Gastroesophageal sphincter (tissue), 4 donors: ENCODE measurements at places on chromosomes 3 and 15. TPM values are rescaled to one million over a fixed set of nuclear protein-coding genes. Genes with fewer than 3 reads are reported as not detected.
A peak's percentile ranks its signal among the peaks of the same experiment; 100 is the strongest.

DNA sequence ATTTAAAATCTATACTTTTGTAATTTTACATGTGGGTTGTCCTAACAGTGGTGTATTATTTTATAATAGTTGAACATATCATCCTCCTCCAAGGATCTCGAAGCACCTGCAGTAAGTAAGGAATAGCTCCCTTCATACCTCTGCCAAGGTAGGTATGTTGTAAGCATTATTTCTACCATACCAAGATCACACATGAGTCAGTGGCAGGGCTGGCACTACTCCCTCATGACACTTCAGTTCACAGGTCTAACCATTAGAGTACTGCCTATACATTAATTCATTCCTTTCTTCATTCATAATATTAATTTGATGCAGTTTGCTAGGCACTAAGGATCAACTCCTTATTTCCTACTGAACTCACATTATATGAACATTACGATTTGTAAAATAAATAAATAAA is 11.9 kb upstream of the LEKR1 start:
- no peak for ATAC-seq

- no peak for ATAC-seq
Measured at GRCh38 chr15:39320355-39320754, 260.5 kb upstream of the THBS1 start.

- ATAC-seq, result no peak
Measured at GRCh38 chr3:169228522-169228921, 435.0 kb downstream of the MECOM start.

GRCh38 chr15:69679623-69680228 is 227.1 kb downstream of the RPLP1 start:
- no peak for ATAC-seq

DNA sequence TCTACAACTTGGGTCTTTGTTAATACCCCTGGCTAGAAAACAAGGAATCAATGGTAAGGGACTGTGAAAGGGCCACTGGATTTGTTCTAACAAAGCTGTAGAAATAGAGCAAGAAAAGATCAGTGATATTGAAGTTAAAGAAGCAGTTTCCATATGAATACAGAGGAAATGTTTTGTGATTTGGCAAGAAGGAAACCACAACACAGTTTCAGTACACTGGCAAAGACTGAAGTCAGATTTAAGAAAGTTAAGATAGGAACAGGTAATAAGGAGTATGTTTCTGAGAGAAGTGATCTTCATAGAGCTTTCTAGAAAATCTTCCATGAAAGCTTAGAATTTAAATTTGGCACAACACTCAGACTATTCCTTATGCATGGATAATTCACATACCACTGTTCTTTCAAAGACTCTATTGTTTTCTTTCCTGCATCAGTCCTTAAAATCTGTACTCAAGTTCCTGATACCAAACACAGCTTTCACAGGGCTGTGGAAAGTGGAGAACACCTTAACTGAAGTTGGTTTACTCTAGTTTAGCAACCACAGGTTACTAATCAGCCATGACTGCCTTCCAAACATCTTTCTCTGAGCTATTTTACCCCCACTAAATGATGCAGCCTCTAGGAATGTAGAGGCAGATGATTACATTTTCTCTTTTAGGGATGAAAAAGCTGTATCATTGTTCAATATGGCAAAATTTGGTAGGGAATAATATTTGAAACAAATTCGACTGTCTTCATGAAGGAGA is 32.4 kb upstream of the ALCAM start:
- ATAC-seq, result no peak

- ATAC-seq, result peak; percentile 85
Measured at GRCh38 chr15:48331796-48332641, 790 bp downstream of the DUT start.

DNA sequence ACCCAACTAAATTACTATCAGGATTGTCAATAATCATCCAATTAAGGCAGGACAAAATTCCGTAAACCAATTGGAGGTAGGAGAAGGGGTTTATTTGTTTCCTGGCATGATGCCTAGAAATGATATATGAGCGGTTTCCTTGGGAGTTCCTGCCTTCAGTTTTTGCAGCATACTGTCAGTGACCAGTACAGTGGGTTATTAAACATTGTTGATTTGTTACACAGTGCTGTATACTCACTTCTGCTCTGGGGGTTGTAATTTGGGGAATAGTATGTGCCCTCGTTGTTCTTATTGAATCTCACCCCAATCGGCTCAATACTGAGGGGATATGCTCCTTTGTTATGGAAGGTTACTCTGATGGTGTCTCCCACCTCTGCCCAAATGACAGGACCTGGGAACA is 22.2 kb downstream of the CP start:
- no peak for ATAC-seq

- ATAC-seq, result peak; percentile 30
Measured at GRCh38 chr3:122077293-122078234, 22.4 kb downstream of the CD86 start.

- no peak for ATAC-seq
Measured at GRCh38 chr15:84819291-84819768, 2.2 kb downstream of the ALPK3 start.

GRCh38 chr15:75230551-75231371 is 27.4 kb upstream of the GOLGA6C start:
- no peak for ATAC-seq

DNA sequence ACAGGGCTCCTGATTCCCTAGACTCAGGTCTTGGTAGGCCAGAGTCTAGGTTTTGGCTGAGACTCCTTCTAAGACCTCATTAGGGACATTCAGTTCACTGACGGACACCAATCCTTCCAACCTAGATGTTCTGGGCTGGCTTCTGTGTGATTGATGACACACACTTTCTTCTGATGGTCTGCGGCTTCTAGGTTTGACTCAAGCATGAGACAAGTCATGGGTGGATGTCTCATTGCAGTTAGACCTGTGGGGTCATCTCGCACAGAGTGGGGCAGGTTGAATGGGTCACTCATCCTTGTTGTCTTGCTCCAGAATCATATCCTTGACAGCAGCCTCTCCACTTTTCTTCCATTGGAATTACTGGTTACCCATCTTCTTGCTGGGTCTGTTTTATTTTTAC is 35.8 kb downstream of the ARNT2 start:
- ATAC-seq, result no peak

DNA sequence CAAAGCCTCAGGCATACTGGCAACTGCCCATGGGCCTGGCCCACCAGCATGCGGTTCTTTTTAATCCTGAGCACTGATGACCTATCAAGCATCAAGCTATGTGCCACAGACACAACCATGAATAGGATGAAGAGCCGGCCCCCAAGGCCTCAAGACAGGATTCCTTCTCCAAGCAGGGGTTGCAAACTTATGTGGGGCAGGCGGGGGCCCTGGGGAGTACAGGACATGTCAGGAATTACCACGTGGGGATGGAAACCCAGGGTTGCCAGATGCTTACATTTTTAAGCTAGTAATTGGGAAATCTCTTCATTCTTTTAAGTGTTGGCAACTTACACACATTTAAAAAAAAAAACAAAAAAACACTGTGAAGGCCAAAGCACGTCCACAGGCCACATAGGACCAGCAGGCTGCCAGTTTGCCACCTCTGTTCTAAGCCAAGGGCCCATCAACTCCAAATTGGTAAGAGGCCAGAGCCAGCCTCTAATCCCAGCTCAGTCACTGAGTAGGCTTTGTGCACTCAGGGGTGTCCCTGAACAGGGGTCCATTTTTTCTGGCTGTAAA is 32.8 kb downstream of the BDH1 start:
- no peak for ATAC-seq

- ATAC-seq, result no peak
Measured at GRCh38 chr15:20106026-20106425, 435.6 kb downstream of the GOLGA6L6 start.

DNA sequence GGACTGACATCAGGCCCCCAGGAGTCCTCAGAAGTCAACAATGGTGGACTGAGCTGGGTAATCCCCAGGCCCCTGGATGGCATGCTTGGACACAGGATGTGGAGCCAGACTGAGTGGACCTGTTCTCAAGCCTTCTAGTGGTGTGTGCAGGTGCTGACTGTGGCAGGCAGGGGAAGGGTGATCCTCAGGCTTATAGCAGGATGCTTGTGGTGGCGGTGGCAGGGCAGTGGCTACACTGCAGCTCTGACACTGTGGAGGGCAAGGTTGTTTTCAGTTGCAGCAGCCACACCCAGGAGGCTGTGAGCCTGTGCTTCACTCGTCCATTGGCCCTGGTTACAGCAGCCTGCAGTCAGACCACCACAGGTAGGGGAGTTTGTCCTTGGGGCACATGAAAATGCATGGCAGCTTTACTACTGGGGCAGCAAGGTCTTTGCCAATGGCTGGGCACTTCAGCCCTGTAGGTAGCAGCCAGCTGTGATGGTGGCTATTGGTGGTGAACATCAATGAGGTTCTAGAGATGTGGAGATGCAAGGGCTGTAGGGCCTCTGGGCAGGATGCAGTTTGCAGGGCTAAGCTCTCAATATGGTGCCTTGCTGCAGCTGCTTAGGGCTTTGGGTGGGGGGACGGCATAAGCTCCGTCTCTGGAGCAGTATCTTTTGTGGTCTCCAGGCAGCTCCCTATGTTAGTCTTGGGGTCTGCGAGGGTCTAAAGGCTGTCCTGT is 17.5 kb upstream of the MYO5A start:
- no peak for ATAC-seq

DNA sequence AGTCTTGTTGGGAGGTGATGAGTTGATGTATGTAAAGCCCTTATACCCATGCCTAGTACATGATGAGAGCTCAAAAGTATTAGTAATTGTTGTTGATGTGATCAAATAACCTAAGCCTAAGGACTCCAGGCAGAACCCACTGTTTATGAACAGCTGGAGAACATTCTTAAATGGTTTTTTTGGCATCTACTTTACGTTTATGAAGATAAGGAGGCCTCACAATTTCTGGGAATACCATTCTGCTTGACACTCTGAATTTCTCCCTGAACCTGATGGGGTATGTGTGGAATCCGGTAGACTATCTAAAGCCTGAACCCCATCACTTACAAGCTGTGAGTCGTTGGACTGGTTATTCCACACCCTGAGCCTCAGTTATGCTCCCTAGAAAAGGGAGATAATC is 244.6 kb upstream of the WNT5A start:
- no peak for ATAC-seq

DNA sequence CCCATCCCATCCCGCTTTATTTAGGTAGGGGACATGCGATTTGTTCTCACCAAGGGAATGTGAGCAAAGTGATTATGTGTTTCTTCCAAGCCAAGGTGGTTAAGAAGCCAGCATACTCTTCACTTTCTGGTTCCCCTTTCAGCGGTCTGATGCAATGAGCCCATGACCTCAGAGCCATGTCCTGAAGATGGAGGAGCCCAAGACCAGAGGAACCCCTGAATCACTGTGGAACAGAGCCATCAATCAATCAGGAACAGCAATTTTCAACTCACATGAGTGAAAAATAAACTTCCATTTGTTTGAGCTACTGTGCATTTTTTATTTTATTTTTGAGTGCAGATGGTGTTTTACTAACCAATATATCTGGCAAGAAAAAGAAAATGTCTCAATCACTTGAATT is 10.8 kb downstream of the THRB start:
- peak; percentile 51 for ATAC-seq

- ATAC-seq, result no peak
Measured at GRCh38 chr15:57217778-57218598, 158.3 kb upstream of the CGNL1 start.

- peak; percentile 98 for ATAC-seq
Measured at GRCh38 chr15:22838292-22839042, at the start of gene NIPA2. Gene NIPA2, plus strand, starts transcription at chr15:22838666. Its CDS starts 13,066 bp downstream, at chr15:22851732.

GRCh38 chr15:99706557-99707303 is 26.5 kb downstream of the LYSMD4 start:
- no peak for ATAC-seq

DNA sequence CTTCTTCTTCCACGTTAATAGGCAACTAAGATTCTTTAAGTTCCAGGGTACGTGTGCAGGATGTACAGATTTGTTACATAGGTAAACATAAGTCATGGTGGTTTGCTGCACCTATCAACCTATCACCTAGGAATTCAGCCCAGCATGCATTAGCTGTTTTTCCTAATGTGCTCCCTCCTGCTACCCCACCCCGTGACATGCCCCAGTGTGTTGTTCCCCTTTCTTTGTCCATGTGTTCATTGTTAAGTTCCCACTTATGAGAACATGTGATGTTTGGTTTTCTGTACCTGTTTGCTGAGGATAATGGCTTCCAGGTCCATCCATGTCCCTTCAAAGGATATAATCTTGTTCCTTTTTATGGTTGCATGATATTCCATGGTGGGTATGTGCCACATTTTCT is 21.1 kb downstream of the GTF2A2 start:
- no peak for ATAC-seq

DNA sequence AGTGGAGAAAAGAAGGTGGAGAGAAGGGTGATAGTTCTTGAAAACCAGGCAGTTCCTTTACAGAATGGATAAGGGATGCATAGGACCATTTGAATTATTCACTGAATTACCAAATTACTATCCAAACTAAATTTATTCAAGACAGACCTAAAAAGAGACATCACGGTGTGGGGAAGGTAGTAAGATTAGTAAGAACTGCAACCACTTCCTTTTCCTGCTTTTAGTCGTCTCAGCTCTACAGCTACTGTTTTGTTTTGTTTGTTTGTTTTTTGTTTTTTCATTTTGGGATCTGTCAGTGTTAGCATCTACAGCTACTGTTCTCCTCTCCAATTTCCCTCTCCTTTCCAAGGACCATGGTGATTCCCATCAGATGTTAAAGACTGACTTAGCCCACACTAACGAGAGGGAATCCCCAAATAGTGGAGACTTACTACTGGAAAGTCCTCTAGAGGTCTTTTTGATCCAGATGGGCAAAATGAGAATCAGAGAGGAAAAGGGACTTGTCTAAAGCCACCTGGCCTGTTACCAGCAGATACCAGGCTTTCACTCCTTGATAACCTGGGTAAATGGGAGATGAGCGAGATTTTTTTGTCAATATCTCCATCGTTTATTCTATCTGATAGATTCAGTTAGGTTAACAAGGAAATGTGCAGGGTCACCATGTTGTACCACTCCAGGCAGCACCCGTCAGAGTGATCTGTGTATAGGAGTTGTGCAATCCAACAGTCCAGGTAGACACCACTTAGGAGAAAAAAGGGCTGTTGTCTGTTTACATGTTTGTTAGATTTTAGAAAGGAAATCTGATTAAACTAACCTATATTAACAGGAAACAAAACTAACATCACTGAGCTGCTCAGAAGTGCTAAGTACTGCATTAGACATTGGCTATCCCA is 6.0 kb downstream of the HCLS1 start:
- no peak for ATAC-seq

DNA sequence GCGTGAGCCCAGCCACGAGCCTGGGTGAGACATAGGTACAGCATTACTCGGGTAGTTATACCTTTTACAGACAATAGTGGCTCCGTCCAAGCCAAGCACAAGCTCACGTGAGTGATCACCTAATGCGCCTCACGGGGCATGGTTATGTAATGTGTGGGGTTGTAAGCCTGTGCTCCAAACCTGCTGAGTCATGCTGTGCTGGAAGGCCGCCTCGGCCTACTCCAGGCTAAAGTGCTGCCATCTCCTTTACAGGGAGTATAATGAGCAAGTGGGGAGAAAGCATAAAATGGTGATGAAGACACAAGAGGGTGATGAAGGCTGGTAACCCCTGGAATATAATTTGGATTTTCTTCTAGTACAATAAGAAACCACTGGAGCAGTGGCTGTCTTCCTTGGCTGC is 175.8 kb upstream of the STT3B start:
- no peak for ATAC-seq

Gene IL12A
- total RNA-seq, result 3.3 TPM

Gene CEP152
- 3.0 TPM for total RNA-seq

Gene COLQ
- 2.7 TPM for total RNA-seq

Gene RARB
- 30.0 TPM for total RNA-seq

Gene EPHB3
- total RNA-seq, result 3.1 TPM

Gene SOX2
- total RNA-seq, result 6.2 TPM

Gene TMCO5A
- total RNA-seq, result not detected

Gene SEMA6D
- total RNA-seq, result 12.7 TPM
